ENCODE measurements at places on chromosomes 11 and 22. TPM values are rescaled to one million over a fixed set of nuclear protein-coding genes. Genes with fewer than 3 reads are reported as not detected.

Gene BBOX1
- total RNA-seq: 2.4 TPM

DNA sequence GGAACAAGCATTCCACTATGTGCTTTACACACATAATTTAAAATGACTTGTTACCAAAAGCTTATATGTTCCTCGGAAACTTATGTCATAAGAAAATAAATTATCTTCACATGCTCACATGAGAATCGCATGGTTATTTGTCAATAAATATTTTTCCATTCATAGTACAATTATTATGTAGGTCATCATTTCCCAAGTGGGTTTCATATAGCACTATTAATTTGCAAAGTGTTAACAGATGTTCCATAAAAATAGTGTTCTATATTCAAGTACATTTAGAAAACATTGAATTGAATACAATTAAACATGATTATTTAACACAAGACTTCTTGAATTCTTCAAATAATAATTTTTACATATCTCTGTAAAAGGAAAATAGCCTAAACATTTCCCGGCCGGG is 23.9 kb downstream of the LRRC4C start:
- DNase-seq: no peak

GRCh38 chr22:33088418-33088817 is 30.2 kb upstream of the SYN3 start:
- no peak for DNase-seq

- DNase-seq: no peak
Observed at GRCh38 chr22:24187731-24188644, 6.7 kb downstream of the SUSD2 start.

GRCh38 chr11:35077709-35078469 is 61.1 kb upstream of the CD44 start:
- no peak for DNase-seq

Data from frontal cortex (tissue), 4 donors.